ENCODE measurements at places on chromosomes 2 and 18.

GRCh38 chr2:68833162-68833561 lies 38.0 kb downstream of the BMP10 start:
- DNase-seq, result no peak

GRCh38 chr2:231228223-231228622 lies 29.8 kb downstream of the ARMC9 start:
- DNase-seq, result no peak

DNA sequence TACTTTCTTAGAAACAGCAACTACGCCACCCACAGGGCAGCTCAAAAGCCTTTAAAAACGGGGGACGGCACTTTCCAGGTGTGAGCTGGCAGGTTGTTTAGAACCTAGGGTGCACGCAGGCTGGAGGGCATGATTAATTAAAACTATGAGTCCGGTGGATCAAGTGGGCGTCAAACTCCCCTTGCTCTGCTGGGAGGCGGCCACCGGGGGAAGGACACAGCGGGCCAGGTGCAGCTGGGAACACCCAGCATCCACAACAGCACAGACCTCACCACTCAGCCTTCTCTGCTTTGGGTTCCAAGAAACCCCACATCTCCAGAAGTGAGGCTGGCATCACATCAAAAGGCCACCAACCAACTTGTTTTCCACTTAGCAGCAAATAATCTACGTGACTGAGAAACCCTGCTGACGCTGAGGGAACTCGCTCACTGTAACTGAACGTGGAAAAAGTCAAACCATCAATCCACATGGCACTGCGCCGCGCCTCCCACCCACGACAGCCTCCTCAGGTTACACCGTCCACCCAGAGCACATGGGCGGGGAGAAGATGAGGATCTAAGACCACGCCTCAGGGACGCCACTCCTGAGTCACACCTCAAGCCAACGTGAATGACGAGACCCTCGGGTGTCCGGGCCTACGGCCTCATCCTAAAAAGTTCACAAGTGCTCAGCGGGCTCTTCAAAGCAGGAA lies 118.2 kb downstream of the ZNF516 start:
- DNase-seq, result no peak

DNA sequence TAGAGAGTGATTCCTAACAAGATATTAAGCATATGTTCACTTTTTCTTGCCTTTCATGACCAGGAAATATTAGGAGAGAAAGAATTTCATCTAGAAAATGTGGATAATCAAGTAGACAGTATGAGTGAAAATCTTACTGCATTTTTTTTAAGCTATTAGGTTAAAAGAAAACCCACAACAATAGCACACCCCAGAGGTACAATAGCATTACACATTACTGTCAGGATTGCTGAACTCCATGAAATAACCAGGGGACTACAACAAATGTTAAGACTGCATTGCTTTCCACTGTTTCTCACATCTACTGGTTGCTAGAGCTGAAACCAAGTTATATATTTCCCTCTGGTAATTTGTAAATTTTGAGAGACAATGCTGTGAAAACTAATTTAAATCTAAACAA lies 33.7 kb downstream of the KLF7 start:
- DNase-seq, result no peak

- no peak for DNase-seq
These were observed 38.6 kb downstream of the SLC25A12 start for GRCh38 chr2:171855401-171855800.

- DNase-seq, result peak; percentile 63
These were observed 114.4 kb upstream of the HAAO start for GRCh38 chr2:42906557-42907411.

GRCh38 chr18:32310101-32310500 lies 120.3 kb downstream of the MEP1B start:
- no peak for DNase-seq

- DNase-seq, result no peak
These were observed 493.7 kb downstream of the TMX3 start for GRCh38 chr18:68221111-68221724.
